Stimulated activated effector memory CD8-positive, alpha-beta T cell treated with anti-CD3 and anti-CD28 coated beads, Interleukin-12 subunit alpha, Interleukin-12 subunit beta, amount 100 ng/mL, for 72 hours (primary cell): ENCODE measurements at places on chromosomes 6 and 20.

GRCh38 chr6:131638013-131638412 lies 911 bp downstream of the ENPP3 start:
- no peak for DNase-seq

- no peak for DNase-seq
Observed at GRCh38 chr6:97049253-97050011, 124.9 kb downstream of the KLHL32 start.

DNA sequence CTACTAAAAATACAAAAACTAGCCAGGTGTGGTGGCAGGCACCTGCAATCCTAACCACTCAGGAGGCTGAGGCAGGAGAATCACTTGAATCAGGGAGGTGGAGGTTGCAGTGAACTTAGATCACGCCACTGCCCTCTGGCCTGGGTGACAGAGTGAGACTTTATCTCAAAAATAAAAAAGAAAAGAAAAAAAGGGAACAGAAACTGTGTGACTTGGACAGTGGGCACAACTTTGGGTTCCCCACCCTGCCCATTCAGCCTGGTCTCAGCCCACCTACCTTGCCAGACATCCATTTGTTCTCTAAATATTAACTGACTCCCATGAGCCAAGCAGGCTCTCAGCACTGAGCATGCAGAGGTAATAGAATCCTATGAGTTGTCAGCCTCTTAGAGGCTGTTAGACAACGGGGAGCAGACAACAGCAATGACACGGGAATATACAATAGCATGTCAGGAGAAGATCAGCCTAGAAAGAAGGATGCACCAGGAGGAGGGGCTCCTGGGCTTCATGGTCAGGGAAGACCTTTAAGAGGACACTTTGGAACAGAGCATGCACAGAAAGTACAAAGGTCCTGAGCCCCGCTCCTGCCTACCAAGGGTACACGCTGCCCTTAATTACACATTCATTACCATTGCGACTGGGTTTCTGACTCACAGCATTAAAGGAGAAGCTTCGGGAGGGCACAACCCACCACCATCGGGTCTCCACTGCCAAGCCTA lies 20.0 kb downstream of the FAM209B start:
- no peak for DNase-seq

DNA sequence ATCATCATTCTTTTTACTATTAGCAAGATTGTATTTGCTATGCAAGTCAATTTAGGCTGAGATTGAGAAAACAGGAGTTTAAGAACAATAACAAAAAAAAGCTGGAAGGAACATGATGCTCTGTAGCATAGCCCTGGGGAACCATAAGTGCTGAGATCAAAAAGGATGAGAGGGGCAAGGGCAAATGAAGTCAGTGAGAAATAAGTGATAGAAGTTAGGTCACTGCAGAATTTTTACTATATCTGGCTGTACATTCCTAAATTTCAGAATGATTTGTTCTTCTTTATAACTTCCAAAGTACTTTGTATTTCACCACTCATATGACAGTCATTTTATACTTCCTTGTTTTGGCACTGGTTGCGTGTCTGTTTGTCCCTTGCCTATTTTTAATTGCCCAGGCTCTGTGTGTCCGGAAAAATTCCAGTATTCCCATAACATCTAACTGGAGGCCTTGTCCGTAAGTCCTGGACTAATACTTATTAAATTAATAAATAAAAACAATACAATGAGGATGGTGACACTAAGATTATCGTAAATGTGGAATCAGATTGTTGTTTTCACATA lies 444.7 kb downstream of the TENT5A start:
- no peak for DNase-seq

- no peak for DNase-seq
Observed at GRCh38 chr20:63567136-63567385, 7.0 kb downstream of the HELZ2 start.

- DNase-seq: no peak
Observed at GRCh38 chr20:8424010-8424409, 291.9 kb downstream of the PLCB1 start.

GRCh38 chr20:46246559-46246958 lies 61.7 kb downstream of the CDH22 start:
- DNase-seq: no peak

DNA sequence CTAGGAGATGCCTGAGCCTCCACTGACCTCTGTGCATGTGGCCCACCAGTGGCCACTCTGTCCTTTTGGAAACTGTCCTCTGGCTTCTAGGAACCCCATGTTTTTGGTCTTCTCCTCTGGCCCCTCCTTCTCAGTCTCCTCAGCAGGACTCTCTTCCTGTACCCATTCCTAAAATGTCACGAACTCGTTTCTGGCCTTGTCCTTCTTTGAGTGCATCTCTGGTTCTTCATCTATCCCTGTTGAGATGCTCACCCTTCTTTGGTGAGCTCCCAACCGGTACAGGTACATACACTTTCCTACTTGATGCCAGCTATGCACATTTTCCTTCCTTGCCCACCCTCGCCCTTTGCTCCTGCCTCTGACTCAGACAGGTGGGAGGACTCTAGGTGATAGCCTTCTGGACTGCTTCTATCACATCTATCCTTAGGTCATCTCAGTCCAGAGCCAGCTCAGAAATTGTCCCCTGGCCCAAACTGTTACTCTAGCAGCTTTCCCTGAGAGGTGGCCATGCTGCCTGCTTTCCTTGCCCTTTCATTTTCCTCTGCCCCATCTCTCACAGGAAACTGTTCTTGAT lies 14.8 kb upstream of the NNAT start:
- no peak for DNase-seq

- DNase-seq: no peak
Observed at GRCh38 chr6:13559251-13559650, 15.2 kb upstream of the SIRT5 start.

- DNase-seq: no peak
Observed at GRCh38 chr20:10553326-10553984, 118.3 kb downstream of the SLX4IP start.

GRCh38 chr6:30883685-30884520 lies at the start of gene DDR1:
TSS of gene DDR1 (plus strand) at chr6:30884519. CDS start at chr6:30888730, 4,211 bp downstream.
- peak; percentile 11 for DNase-seq

GRCh38 chr6:163309491-163310026 lies 105.0 kb upstream of the QKI start:
- no peak for DNase-seq

GRCh38 chr20:63706852-63707557 lies 771 bp downstream of the ARFRP1 start:
- DNase-seq: no peak

GRCh38 chr20:20680991-20681508 lies 31.4 kb downstream of the RALGAPA2 start:
- no peak for DNase-seq

DNA sequence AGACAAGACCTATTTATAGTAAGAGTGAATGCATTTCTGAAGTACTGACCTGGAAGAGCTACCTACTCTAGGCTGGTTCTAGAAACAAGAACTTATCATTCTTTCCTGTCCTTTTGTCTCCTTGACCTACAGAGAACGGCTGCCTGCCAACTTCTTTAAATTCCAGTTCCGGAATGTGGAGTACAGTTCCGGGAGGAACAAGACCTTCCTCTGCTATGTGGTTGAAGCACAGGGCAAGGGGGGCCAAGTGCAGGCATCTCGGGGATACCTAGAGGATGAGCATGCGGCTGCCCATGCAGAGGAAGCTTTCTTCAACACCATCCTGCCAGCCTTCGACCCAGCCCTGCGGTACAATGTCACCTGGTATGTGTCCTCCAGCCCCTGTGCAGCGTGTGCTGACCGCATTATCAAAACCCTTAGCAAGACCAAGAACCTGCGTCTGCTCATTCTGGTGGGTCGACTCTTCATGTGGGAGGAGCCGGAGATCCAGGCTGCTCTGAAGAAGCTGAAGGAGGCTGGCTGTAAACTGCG lies 8.3 kb downstream of the APOBEC2 start:
- DNase-seq: no peak

DNA sequence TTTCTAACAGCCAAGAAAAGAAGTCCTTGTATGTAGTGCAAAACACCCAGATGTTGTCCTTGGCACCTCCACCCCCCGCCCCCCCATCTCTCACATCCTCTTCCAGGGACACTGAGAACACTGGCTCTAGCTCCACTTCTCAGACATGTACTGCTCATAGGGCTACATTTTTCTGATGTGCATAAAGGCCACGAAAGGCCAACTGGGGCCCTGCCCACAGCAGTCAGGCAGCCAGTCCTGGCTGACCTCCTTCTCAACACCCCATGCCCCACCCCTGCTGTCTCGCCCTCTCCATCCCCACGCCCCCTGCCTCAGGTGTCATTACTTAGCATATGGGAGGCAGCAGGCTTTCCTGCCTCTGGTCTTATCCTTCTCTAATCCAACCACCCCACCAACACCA lies 11.3 kb downstream of the GABRR1 start:
- no peak for DNase-seq

DNA sequence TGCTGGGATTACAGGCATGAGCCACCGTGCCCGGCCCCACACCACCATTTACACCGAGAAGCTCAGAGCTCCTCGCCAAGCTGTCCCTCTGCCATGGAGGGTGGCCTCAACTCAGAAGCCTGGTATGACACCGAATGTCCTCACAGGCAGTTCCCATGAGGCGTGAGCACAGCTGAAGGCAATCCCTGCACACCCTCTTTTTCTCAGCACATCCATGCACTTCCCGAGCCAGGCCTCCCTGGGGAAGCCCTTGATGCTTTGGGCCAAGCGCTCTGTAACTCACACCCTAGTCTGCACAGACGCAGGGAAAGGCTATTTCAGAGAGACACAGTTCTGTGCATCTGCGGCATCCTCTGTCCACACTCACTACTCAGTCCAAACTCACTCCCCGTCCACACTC lies 18.4 kb downstream of the THBS2 start:
- no peak for DNase-seq

DNA sequence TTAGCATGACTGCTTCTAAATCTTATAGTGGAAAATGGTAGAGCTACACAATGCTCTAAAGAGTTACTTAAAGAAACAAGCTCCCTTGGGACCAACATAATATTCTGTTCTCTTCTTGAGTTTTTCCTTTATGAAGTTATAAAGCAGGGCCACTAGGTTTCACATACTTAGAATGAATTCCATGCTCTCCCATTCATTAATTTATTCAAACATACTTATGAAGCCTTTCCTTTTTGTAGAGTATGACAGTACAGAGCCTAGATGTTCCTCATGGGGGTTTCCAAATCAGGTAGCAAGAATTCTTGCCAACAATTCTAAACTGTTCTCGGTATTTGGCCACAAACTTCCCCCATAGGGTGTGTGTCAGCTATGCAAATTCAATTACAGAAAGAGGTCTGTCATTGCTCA lies 20.6 kb upstream of the FABP7 start:
- DNase-seq: no peak

GRCh38 chr6:159398633-159399032 lies 229.4 kb downstream of the FNDC1 start:
- DNase-seq: no peak

GRCh38 chr6:130425537-130425936 lies 59.7 kb downstream of the TMEM200A start:
- no peak for DNase-seq

GRCh38 chr6:95227351-95227750 lies 350.0 kb upstream of the MANEA start:
- DNase-seq: no peak

GRCh38 chr6:105363100-105363754 lies 39.7 kb downstream of the PREP start:
- no peak for DNase-seq

DNA sequence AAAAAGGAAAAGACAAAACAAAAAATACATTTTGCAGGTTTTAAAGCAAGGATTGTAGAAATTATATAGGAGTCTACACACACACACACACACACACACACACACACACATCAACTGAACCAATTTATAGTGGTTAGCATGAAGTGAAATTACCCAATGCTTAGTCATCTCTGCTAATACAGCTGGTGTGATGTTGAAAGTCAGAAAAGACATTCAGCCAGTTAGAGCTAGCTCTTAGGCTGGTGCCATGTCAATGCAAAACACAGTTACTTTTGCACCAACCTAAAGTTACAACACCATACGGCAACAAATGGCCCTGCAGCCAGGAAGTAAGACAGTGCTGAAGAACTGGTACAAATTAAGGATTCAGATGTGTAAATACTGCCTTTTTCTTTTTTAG lies 15.2 kb downstream of the FAM210B start:
- no peak for DNase-seq

- DNase-seq: no peak
Observed at GRCh38 chr6:141475259-141475658, 657.5 kb upstream of the GJE1 start.

DNA sequence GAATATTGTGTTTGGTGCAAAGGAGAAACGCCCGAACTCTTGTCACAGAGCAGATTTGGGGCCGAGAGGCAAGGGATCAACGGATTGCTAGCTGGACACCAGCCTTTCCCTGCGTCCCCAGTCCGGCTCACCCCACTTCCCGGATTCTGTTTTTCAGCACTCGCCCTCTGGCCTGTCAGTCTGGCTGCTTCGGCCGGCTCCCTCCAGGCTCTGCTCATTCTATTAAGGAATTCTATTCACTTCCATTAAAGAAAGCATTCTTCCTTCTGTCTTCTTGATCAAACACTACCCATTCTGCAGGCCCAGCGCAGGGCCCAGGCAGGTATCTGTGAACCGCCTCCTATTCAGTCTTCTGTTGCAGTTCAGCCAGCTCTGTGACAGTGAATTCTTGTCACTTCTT lies 91.7 kb downstream of the RNF182 start:
- no peak for DNase-seq

GRCh38 chr6:11848346-11848651 lies 69.7 kb upstream of the ADTRP start:
- no peak for DNase-seq

GRCh38 chr6:169194737-169195136 lies 58.9 kb downstream of the THBS2 start:
- no peak for DNase-seq

GRCh38 chr20:7399575-7399974 lies 540.7 kb downstream of the HAO1 start:
- DNase-seq: no peak

DNA sequence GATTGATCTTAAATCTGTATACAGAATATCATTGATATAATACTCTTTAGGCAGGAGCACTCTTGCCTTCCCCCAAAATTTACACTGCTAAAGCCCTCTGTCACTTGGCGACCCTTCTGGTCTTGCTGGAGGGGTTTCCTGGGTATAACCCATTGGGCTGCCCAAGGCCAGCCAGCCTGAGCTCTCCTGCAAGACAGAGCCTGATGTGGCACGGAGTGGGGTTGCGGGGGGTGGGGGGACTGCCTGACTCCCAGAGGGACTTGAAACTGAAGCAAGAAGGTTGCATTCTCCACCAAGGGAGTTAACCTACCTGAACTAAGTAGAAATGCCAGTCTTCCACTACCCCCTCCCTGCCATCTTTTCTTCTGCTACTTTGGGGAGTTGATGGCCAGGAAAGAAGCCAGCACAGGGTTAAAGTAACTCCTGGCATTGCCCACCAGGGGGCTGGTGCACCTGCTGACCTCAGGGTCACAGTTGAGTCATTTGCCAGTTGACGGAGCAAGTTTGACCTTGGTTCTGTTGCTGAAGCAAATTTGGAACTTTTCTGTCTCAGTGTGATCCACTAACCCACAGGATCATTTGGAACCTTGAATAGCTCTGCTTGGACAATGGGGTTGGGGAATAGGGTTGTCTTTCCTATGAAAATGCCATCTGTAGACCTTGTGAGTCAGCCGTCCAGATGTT lies 79.4 kb downstream of the ASXL1 start:
- DNase-seq: no peak
